Globus pallidus (tissue), 1 donor: ENCODE measurements at places on chromosomes 16 and 17.

DNA sequence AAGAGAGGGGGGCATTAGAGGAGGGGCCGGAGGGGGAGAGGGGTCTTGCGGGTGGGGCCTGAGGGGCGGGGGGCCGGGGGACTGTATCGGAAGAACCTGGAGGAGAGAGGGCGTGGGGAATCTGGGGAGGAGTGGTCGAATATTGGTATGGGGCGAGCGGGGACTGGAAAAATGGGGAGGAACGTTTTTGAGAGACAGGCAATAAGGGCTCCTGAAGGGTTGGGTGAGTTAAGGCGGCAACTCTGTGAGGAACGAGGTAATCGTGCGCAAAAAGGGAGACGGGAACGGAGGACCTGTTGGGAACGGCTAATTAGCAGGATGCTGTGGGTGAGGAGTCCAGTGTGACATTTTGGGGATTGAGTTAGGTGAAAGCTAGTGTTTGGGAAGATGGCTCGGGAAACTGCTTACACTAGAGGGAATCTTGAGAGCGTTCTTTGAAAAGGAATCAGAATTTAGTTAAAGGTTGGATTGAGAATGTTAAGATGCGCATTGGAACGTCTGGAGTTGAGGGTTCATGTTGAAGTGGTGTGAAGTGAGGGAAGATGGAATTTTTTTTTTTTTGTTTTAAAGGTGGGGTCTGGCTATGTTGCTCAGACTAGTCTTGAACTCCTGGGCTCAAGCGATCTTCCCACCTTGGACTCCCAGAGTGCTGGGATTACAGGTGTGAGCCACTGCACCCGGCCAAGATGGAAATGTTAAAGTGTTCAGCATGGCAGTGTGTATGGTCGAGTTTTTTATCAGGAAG lies 662 bp downstream of the WIPF2 start:
- DNase-seq, result no peak

DNA sequence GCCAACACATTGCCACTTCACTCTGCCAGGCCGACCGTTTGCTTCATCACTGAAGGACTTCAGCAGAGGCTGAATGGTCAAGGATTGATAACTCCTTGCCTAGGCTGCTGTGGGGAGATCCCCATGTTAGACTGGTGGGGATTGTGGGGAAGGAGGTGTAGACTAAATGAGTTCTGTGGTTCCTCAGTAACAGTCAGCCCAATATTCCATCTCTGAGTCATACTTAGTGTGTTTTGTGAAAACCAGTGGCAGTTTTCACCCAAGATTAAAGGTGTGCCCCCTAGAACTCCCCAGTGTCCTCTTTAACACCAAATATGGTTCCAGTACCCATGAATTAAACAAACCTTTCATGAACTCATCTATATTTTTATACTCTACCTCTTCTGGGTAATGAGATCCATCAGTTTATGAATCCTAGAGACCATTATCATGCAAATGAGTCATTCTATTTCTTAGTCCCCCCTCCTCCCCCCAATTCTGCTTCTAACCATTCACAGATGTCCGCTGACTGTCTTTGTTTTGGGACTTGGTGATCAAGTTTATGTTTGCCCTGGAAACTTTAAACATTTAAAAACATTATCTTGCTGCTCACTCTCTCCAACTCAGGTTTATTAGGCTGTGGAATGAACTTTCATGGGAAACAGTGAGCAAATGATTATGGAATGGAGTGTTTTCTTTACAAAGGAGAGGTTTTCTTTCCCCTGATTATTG lies 66.8 kb upstream of the GAS7 start:
- DNase-seq, result no peak

DNA sequence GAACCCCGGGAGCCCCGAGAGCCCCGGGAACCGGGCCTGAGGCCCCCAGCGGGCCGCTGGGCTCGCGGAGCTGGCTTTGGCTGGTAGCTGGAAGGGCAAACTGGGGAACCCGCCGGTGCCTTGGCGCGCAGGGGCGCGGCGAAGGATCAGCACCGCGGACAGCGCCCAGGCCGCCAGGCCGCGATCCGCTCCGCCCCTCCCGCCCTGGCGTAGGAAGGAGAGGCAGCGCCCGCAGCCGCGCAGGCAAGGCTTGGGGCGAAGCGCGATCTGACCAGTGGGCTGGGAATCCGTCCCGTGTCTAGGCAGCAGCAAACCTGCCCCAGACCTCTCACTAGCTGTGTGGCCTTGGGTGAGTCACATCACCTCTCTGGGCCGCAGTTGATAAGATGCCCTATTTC lies 331 bp upstream of the CCDC92B start:
- peak; percentile 47 for DNase-seq

DNA sequence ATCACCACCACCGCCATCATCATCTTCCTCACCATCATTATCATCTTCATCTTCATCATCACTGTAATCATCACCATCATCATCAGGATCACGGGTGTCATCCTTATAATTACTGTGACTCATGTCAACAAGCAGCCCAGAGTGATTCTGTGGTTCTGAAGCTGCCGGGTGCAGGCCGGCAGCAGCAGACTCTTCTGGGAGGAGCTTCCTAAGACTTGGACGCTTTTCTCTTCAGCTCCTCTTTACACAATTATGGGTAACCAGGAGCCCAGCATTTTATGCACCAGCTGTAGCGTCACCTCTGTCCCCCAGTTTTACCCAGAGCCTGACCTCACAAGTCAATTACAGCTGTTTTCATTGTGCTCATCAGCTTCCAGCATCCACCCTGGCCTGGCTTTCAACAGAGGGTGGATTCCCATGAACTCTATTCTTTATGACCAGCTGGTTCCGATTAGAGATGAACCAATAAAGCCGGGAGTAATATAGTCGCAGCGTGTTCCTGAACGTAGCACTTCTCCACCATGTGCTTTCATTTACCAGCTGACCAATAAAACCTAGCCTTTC lies 275.8 kb downstream of the FOXL1 start:
- DNase-seq, result no peak

GRCh38 chr16:67857547-67858233 lies 10.2 kb upstream of the CENPT start:
- no peak for DNase-seq

- DNase-seq, result no peak
These were observed 263.6 kb upstream of the DYNLRB2 start for GRCh38 chr16:80277182-80277581.

- no peak for DNase-seq
These were observed 13.2 kb downstream of the SDK2 start for GRCh38 chr17:73630965-73631595.

DNA sequence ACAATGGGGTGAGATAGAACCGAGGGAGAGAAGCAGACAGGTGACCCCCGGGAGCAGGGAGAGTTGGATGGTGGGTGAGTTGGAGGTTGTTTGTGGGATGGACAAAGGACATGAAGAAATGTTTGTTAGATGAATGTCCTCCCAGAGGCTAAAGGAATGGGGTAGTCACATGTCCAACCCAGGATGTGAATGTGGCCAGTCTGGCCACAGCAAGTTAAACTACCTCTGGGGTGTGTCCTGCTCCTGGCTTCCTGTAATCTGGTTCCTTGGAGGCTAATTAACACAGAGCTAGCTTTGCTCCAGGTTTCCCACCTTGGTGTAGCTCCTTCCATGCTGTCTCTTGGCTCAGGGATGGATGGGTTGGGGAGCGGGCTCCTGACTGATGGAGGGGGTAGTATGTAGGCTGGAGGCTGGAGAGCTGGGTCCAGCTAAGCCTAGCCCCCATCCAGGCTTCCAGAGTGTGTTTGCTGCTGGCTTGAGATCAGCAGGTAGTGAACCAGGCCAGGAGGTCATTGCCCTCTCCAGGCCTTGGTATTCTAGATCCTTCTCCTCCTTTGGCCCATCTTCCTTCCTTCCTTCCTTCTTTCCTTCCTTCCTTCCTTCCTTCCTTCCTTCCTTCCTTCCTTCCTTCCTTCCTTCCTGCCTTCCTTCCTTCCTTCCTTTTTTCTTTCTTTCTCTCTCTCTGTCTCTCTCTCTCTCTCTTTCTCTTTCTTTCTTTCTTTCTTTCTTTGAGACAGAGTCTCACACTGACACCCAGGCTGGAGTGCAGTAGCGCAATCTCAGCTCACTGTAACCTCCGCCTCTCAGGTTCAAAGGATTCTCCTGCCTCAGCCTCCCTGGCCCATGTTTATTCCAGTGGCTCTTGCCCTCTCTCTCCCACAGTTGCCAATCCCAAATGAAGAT lies 28.0 kb upstream of the UBE2G1 start:
- DNase-seq, result no peak

GRCh38 chr16:48282636-48283263 lies 35.4 kb upstream of the ABCC11 start:
- DNase-seq, result no peak

GRCh38 chr16:333406-334094 lies 19.0 kb downstream of the AXIN1 start:
- no peak for DNase-seq

DNA sequence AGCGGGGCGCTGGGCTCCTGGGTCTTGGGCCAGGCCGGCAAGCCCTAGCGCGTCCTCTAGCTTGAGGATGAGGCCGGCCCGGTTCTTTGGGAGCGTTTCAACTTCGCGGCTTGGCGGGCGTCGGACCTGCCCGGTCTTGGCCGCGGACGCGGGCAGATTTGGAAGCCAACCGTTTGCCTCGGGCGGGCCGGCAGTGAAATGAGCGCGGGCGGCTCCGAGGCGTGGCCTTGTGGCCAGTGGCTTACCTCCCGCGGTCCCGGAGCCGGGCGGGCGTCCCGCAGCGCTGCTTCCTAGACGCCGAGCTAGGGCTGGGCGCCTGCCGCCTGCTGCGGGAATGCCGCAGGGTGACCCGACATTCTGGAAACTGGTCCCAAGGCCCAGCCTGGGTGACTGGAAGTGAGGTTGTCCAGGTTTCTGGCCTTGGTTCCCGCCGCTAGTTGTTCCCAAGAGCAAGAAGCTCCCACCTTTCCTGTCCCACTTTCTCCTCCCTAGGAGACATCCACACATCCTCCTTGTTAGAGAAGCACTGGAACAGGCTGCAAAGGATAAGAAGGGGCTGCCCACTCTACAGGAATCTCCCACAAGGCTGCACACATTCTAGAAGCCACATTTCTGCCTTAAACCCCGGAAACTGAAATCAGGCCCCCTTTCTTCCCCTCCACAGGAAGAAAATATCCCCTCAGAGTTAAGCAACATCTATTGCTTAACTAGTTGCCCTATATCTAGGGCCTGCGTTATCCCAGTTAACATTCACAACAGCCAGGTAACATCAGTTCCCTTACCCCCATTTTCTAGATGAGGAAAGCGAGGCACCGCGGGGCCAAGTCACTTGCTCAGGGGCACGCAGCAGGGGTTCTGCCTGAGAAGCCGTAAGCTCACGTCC lies 4.5 kb upstream of the CBX8 start:
- no peak for DNase-seq

- no peak for DNase-seq
These were observed 24.9 kb downstream of the CDRT15 start for GRCh38 chr17:14211801-14212200.

GRCh38 chr17:35586569-35587073 lies 501 bp upstream of the AP2B1 start:
- no peak for DNase-seq

GRCh38 chr16:25020112-25020631 lies 5.0 kb upstream of the ARHGAP17 start:
- no peak for DNase-seq

GRCh38 chr17:37820313-37820994 lies 75.6 kb upstream of the HNF1B start:
- no peak for DNase-seq

- DNase-seq, result no peak
These were observed 75.6 kb downstream of the DYNLRB2 start for GRCh38 chr16:80616362-80616761.

GRCh38 chr16:50520451-50521245 lies 27.5 kb upstream of the NKD1 start:
- peak; percentile 92 for DNase-seq

GRCh38 chr16:73031155-73031866 lies 16.6 kb downstream of the ZFHX3 start:
- DNase-seq, result no peak

DNA sequence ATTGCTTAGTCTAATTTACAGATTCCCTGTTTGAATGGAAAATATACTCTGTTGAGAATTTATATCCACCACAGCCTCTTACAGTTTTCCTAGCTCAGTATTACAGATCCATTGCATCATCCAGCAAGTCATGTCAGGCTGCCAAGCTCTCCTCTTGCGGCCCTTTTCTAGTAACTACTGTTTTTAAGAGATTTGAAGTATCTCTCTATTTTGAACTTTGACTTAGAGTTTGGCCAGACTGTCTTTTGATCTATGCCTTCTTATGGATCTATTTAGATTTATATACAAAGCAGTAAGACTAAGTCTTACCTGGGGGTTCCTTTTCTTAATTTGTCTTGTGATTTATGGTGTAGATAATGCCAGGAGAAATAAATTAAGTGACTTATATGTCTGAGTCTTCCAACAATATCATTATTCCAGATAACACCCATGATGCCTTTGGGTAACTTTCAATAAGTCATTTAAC lies 53.1 kb upstream of the ABCC11 start:
- DNase-seq, result no peak

GRCh38 chr16:68889508-68890150 lies 46.3 kb downstream of the TANGO6 start:
- DNase-seq, result no peak

DNA sequence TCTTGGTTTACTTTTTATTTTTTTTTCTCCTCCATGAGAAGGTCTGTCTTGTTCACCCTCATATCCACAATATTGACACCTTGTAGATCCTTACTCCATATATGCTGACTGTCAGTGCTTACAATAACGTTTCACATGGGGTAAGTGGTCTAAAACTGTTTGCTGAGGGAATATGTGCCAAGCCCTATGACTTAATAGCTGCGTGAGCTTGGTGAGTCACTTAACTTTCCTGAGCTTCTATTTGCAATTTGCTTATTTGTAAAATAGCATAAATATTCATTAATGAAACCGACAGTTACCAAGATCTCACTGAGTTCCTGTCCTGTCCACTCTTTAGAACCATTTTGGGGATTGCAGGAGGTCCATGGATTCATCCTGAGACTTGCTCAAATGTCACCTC lies 190.7 kb downstream of the CCT6B start:
- no peak for DNase-seq

DNA sequence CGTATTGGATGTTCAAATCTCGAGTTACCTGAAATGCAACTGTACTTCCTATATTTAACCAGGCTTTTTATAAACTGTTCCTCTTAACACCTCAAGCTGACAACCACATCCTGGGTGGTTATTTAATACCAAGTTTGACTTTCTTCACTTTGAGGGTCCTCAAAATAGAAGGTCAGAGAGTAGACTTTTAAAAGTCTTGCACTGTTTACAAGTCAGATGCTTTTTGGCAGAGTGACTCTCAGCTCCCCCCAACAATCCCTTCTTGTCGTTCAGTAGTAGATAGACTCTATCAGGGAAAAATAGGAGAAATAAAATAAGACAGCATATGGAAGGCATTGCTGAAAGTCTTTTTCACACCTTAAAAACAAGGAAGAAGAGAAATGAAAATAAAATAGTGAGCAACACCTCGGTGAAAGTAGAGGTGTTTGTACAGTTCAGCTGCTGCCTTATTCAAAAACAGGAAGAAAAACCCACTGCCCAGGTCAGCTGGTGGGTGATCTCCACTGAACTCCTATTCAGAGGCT lies 650.4 kb downstream of the WWOX start:
- no peak for DNase-seq

GRCh38 chr17:38457577-38458371 lies 29.5 kb downstream of the ARHGAP23 start:
- DNase-seq, result no peak

GRCh38 chr17:59353936-59354755 lies 22.7 kb downstream of the YPEL2 start:
- DNase-seq, result no peak

- no peak for DNase-seq
These were observed 208.0 kb upstream of the TNRC6C start for GRCh38 chr17:77750427-77751043.
